ENCODE measurements at places on chromosomes 4 and X.

- DNase-seq, result no peak
Measured at GRCh38 chrX:76434103-76434741, 6.7 kb downstream of the MAGEE1 start.

DNA sequence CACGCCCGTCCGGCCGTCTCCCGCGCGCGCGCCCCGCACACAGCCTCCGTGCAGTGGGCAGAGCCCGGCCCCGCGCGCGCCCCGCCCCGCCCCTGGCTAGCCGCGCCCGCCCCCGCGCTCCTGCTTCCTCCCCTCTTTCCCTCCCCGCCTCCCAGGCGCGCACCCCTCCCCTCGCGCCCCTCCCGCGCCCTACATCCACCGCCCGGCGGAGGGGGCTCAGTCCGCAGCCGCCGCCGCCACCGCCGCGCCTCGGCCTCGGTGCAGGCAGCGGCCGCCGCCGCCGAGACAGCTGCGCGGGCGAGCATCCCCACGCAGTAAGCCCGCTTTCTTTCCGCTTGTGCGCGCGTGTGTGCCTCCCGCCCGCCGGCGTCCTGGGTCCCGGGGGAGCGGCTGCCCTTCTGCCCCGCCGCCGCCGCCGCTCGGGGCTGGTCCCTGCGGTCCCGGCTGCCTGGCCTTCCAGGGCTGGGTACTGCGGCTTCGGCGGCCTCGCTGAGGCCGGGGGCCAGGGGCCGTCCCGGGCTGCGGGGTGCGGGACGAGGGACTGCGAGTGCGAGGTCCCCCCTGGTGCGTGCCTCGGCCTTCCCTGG, at the start of gene FHL1:
TSS of gene FHL1 (plus strand) at position 219 of the 587 bp plus-strand sequence.
- DNase-seq, result peak; percentile 51

GRCh38 chr4:101910786-101911373, 120.3 kb downstream of the BANK1 start:
- no peak for DNase-seq

- no peak for DNase-seq
Measured at GRCh38 chr4:107453987-107454386, 266.0 kb downstream of the PAPSS1 start.

DNA sequence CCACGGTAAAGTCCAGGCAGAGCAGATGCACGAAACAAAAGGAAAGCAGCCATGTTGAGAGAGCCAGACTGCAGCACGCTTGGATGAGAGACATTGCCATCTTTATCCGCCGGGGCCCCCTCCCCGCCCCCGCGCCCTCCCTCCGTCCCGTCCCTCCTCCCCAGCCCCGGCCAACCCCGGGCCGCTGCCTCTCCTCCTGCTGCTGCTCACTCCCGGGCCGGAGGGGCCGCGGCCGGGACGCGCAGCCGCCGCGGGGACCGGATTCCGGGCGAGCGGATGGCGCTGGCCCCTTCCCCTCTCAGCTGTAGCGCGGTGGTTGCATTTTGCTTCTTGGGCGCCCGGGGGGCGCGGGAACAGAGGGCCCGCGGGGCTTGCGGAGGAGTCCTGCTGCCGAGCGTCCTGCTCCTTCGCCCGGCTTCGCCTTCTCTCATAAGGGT, 542 bp downstream of the RNF150 start:
- peak; percentile 50 for DNase-seq

- no peak for DNase-seq
Measured at GRCh38 chr4:111798840-111799239, 346.4 kb upstream of the FAM241A start.

Data from fibroblast of skin of right biceps (primary cell).